Right cardiac atrium (tissue), 5 donors: ENCODE measurements at places on chromosomes 5 and 9. TPM values are rescaled to one million over a fixed set of nuclear protein-coding genes. Genes with fewer than 3 reads are reported as not detected.

DNA sequence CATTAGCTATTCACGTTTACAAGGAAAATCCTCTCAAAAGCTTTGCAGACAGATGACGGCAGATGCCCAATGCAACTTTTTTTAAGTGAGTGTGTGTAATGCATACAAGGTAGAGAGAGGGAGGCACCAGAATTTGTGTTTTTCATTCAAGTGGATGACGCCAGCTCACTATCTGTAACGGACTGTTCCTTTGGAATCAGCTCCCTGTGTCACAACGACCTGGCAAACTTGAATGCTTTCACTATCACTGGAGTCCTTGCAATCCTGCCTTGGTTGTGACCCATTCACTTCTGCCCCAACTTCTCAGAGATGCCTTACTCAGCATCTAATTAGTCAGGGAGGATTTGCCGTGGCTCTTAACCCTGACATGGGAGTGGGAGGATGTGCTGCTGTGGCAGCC, 148.5 kb downstream of the BNC2 start:
- peak; percentile 71 for DNase-seq

DNA sequence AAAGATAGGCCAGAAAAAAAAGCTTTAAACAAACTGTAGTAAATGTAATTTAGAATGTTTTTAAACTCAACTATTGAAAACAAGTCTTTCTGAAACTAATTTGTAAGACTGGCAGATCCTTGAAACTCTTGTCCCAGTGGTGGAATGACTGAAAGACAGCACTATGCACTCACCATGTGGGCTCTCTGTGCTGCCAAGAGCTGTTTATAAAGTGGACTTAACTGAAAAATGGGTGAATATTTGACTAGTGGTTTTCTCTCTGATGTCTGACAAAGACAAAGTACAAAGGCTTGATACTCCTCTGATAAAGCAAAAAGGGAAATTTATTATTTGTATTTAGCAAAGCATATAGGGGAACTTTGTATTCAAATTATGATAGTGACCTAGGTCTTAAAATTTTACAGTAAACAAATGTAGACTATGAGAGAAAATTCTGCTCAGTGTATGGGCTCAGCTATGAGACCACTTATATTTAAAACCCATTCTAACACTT, 635.4 kb downstream of the NR2F1-AS1 start:
- DNase-seq: no peak

Gene COL15A1
- total RNA-seq: 87.1 TPM

Gene ALG2
- total RNA-seq: 13.1 TPM

Gene JADE2
- total RNA-seq: 51.6 TPM

GRCh38 chr5:125503946-125504345, 757.5 kb upstream of the ZNF608 start:
- DNase-seq: no peak

Gene PCDHA13
- total RNA-seq: 0.09 TPM

DNA sequence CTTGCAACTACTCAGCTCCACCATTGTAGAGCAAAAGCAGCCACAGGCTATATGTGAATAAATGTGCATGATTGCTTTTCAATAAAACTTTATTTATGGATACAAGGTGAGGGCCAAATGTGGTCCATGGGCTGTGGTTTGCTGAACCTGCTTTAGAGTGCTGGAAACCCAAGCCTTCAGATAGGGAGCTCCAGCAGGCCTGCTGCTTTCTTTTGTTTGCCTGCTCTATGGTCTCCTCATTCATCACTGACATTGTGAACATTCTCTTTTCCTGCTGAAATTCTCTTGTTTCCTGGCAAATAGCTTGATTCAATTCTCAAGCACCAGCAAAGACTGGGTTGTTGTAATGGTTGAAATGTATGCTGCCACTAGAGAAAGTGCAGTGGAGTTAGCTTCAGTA, 26.0 kb downstream of the EGFLAM start:
- DNase-seq: no peak

Gene TLX3
- not detected for total RNA-seq

Gene DOCK2
- total RNA-seq: 14.2 TPM

Gene BAAT
- 0.08 TPM for total RNA-seq

DNA sequence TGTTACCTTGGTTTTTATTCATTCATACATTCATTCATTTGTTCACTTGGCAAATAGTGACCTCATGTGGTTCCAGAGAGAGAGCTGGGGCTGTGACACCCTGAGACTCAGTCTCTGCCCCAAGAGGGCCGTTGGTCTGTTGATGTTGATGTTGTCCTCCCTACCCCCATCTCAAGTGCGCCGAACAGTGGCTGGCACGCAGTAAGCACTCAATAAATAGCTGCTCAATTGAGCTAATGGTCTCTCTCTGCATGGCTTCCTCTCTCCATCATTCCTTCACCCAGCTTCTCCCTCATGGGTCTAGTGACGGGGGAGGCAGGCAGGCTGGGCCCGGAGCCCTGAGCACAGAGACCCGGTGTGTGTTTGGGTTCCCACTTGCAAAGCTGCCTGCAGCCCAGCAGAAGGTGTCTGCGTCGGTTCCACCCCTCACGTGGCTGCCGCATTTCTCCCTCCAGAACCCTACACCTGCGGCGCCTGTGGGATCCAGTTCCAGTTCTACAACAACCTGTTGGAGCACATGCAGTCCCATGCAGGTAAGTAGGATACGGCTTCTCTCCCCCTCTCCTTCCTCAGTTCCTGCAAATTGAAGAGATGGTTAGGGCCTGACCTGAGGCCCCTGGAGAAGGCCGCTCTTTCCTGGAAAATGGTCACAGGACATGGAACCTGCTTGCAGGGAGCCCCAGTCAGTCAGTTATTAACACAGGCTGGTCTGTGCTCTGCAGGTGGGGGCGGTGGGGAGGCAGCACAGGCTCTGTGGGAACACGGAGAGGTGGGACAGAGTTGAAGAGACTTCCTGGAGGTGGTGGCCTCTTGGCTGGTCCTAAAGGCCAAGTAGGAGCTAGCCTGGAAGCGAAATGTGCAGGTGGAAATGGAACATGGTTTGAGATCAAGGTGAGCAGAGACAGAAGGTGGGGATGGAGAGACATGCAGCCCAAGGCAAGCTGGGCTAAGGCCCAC, 42.0 kb downstream of the AMBP start:
- no peak for DNase-seq

Gene NOXA1
- 4.7 TPM for total RNA-seq

- no peak for DNase-seq
These were observed 142.0 kb upstream of the SH3GL2 start for GRCh38 chr9:17436854-17437253.

DNA sequence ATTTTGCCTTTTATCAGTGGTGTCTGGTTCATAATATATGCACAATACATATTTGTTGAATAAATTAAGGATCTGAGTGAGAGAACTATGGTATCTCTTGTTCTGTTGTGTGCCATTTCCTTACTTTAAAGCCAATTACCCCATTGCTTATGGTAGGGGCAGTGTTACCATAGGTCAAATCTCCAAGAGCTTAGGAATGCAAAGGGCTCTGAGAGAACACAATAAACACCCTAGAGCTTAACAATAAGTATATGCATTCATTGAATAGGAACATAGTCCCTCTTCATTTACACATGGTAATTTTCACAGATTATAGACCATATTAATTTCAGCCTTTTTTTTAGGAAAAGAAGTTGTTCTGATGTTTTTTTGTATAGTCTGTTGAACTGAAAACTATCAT, 112.2 kb downstream of the MCTP1 start:
- DNase-seq: no peak

GRCh38 chr9:95588724-95589588, 72.2 kb upstream of the PTCH1 start:
- DNase-seq: no peak

GRCh38 chr9:111831371-111832108, 36.8 kb upstream of the SHOC1 start:
- no peak for DNase-seq

GRCh38 chr9:4927043-4927471, 58.0 kb upstream of the JAK2 start:
- no peak for DNase-seq

Gene HNRNPA0
- total RNA-seq: 21.1 TPM

DNA sequence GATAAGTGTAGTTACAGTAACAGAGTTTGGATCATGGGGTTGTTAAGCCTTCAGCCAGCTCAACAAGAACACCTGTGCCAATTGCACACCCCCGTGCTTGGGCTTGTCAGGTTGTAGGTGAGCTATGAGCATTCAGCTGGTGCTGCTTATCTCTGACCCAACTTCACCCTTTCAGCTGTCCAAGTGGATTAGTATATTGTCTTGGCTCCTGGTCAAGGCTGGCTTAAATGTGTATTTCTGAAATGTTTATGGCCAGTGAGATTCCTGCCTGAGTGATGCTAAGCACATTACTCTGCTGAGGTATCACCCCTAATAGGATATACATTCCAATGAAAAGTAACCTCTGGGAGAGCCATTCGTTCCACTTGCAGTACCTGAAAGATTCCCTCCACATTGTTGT, 44.2 kb upstream of the LMNB1 start:
- no peak for DNase-seq

DNA sequence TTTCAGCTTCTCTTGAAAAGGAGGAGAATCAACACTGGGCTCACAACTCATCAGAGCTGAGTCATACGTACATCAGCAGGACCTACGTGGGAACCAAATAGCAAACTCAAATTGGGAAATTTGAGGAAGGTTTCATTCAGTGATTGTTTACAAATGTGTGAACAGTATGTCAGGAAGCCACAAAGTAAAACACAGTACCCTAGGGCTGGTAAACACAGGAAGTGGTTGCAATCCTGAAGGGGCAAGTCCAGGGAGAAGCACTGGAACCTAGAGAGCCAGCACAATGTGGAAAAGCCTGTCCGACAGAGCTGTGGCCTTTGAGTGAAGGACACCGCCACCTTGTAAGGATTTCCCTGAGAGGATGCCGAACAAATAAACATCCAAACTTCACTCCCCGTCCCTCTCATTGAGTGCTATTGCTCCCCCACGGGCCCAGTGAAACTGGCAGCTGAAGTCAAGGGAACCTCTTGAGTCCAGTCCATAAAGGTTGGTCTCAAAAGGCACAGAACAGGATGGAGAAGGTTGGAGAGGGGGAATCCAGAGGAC, 26.7 kb upstream of the RICTOR start:
- DNase-seq: no peak

GRCh38 chr5:158463188-158463587, 604.2 kb upstream of the CLINT1 start:
- DNase-seq: no peak

Gene PPP3R2
- not detected for total RNA-seq

- no peak for DNase-seq
These were observed 10.5 kb upstream of the ERCC6L2 start for GRCh38 chr9:95864852-95865580.

Gene SLC2A6
- total RNA-seq: 4.0 TPM

Gene CENPP
- 2.8 TPM for total RNA-seq

GRCh38 chr5:137658324-137658723, 77.6 kb downstream of the KLHL3 start:
- no peak for DNase-seq

- DNase-seq: no peak
These were observed 21.4 kb upstream of the HAVCR1 start for GRCh38 chr5:157080286-157080685.

DNA sequence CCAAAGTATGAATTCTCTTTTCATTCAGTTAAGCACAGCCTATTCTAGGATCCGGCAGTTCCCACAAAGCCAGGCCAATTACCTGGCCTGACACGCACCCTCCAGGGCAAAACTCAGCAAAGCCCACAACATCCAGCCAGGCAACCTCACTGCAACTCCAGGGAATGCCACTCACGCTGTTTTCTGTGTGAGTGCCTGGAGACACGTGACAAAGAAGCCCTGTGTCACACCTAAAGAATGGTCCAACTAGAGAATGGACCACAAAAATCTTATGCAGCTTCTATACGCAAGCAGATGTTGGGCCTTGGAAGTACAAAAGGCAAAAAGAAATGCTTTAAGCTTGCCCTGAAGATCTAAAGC, 20.2 kb downstream of the RETREG1 start:
- DNase-seq: no peak

GRCh38 chr5:160805376-160805775, 46.6 kb downstream of the ATP10B start:
- DNase-seq: no peak

DNA sequence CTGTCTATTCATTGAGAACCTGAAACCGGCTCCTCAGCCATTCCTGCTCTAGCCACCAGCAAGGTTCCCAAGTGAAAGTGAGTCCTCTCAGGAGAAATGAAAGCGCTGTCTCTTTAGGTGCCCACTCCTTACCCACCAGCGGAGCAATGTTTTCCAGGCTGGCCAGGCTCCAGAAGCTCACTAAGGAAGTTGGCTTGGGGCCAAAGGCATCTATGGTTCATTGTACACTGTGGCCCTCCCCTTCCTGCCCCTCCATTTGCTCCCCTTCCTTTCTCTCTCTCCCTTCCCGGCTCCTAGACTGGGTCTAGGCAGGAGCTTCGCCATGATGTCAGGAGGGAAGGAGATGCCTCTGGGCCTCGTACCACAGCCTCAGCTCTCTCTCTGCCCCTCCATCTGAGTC, 1.1 kb upstream of the GABRP start:
- DNase-seq: no peak

GRCh38 chr9:110579034-110579861, at the start of gene SVEP1:
TSS of gene SVEP1 (minus strand) at chr9:110579741. CDS start at chr9:110579543, 198 bp downstream.
- peak; percentile 57 for DNase-seq

Gene SLC22A4
- total RNA-seq: 2.1 TPM

- no peak for DNase-seq
These were observed 50.9 kb downstream of the PRUNE2 start for GRCh38 chr9:76855015-76855414.

GRCh38 chr5:94885931-94886330, 267.5 kb downstream of the SLF1 start:
- no peak for DNase-seq

- DNase-seq: no peak
These were observed 6.9 kb downstream of the CAMK4 start for GRCh38 chr5:111231119-111231518.

DNA sequence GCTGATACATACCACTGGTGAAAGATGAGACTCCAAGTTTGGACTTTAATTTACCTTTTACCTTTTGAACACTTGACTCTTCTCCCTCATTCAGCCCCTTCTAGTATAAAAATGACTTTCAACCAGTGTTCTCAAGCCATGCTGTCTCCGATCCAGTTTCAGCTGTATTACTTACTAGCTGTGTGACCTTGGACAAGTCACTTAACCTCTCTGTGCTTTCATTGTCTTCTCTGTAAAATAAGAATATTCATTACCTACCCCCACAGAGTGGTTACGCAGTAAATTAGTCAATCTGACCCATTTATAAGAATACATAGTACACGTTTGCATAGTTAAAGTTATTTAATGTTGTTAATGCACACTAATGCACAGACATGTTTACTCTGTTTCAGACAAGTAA, 12.6 kb upstream of the CEMIP2 start:
- no peak for DNase-seq

DNA sequence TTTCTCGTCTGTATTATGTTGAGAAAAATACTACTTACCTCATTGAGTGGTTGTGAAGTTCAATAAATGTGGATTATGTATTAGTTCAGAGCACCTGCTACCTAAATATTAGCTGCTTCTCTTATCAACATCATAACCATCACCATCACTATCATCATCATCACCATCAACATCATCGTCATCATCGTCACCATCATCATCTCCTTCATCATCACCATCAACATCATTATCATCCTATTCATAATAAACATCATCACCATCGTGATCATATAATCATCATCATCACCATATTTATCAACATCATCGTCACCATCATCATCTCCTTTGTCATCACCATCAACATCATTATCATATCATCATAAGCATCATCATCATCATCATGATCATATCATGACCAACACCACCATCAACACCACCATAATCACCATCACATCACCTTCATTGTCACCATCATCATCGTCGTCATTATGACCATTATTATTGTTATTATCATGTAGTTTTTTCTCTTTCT, 181.0 kb upstream of the ADCY2 start:
- no peak for DNase-seq

Gene PRKAA1
- total RNA-seq: 42.7 TPM

GRCh38 chr5:108238461-108238860, 143.4 kb downstream of the FBXL17 start:
- DNase-seq: no peak
